ENCODE measurements at places on chromosomes 16 and 17.

GRCh38 chr17:78862073-78863023 lies 21.7 kb upstream of the USP36 start:
- peak; percentile 76 for DNase-seq

- peak; percentile 30 for DNase-seq
These were observed 2.0 kb downstream of the LUC7L3 start for GRCh38 chr17:50721194-50722010.

- DNase-seq, result no peak
These were observed 80.0 kb downstream of the NTN1 start for GRCh38 chr17:9101356-9101755.

DNA sequence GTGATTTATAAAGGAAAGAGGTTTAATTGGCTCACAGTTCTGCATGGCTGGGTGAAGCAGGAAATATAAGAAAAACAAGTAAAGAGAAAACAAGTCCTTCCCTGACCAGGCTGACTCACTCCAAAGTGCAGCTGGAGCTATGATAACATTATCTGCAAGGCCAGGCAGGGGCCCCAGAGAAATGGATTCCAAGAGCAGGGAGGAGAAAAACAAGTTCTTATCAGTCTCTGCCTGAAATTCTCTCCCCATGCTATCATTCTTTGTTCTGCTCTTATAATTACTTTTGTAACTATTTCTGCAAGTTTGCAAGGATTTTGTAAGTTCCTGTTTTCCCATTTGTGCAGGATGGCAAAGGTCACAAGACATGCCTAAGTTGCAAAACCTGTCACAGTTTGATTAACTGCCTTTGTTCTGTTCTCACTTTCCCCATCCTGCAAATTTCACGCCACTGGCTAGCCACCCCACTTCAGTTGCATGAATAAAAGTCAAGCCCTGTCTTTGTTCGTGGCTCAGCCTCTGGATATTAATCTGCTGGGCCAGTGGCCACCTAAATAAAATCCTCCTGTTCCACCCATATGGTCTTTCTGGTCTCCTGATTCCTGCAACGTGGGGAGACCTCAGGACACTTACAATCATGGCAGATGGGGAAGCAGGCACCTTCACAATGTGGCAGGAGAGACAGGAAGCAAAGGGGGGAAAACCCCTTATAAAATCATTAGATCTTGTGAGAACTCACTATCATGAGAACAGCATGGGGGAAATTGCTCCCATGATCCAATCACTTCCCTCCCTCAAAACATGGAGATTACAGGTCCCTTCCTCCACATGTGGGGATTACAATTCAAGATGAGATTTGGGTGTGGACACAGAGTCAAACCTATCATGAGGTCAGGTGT lies 13.1 kb downstream of the ABCA9 start:
- peak; percentile 51 for DNase-seq

- DNase-seq, result no peak
These were observed 1.5 kb downstream of the TMEM100 start for GRCh38 chr17:55720919-55721836.

GRCh38 chr16:85046472-85046916 lies 18.9 kb downstream of the KIAA0513 start:
- DNase-seq, result no peak

DNA sequence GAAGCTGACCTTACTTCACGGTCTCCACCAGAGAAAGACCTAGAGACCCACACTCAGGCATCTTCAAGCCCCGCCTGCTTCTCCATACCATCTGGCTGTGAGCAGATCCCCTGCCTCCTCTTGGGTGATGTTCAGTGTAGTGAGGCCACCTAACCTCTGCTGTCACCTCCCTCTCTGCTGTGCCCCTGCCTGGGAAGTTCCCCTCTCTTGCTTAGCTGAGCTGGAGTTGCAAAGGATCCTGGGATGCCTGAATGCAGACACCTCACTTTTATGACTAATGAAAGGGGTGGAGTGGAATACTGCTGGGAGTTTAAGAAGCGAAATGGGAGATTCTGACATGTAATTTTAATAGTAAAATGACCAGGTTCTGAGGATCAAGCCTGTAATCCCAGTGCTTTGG lies 5.8 kb downstream of the IRX3 start:
- DNase-seq, result peak; percentile 77

GRCh38 chr17:56142325-56142724 lies 10.9 kb upstream of the ANKFN1 start:
- DNase-seq, result peak; percentile 15

- no peak for DNase-seq
These were observed 267.2 kb upstream of the CDH5 start for GRCh38 chr16:66099306-66099705.

DNA sequence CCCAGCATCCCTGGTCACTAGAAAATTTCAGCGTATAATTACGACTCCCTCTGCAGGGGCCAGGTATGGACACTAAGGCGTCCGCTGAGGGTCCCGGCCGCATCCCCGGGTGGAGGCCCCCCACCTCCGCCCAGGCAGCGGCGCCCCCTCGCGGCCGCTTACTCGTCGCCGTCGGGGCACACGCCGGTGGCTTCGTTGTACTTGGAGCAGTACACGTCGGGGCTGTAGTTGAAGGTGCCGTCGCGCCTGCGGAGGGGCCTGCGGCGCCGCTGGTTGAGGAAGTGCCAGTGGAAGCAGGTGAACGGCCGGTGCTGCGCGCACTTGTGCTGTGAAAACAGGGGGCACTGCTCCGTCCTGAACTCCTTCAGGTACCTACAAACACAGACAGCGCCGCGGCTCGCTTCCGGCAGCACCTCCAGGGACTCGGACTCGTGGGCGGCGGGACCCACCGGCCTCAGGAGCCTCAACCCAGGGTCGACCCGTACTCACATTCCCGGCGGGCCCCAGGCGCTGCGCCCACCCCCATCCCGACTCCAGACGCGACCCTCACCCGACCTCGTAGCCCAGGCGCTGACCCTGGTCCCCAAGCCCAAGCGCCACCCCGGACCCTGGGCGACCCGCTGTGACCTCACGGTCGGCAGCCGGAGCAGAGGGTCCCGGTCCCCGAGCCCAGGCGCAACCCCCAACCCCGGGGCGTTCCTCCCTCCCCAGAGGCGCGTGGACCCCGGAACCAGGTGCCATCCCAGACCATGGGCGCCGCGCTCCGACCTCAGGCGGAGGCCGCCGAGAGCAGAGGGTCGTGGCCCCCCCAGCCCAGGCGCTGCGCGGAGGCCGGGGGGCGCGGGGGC lies 596 bp downstream of the UNKL start:
- peak; percentile 10 for DNase-seq

GRCh38 chr17:5895276-5895675 lies 174.9 kb upstream of the WSCD1 start:
- no peak for DNase-seq

GRCh38 chr17:39916918-39917317 lies 1.5 kb downstream of the GSDMB start:
- no peak for DNase-seq

DNA sequence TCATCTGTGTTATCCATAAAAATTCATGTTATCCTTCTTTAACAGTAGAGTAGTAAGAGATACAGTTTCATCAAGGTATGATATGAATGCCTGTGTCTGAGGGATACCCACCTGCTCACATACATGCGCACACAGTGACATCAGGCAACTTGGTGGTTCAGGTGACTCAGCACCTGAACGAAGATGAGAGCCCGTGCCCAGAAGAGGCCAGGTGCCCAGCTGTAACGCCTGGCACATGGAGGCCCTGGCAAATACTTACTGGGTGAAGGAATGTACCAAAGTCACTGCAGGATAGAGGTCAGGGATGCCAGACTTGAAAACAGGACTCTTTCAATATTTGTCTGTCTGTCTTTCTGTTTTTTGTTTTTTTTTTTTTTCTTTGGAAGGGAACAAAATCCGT lies 72.6 kb upstream of the LGALS9 start:
- no peak for DNase-seq

DNA sequence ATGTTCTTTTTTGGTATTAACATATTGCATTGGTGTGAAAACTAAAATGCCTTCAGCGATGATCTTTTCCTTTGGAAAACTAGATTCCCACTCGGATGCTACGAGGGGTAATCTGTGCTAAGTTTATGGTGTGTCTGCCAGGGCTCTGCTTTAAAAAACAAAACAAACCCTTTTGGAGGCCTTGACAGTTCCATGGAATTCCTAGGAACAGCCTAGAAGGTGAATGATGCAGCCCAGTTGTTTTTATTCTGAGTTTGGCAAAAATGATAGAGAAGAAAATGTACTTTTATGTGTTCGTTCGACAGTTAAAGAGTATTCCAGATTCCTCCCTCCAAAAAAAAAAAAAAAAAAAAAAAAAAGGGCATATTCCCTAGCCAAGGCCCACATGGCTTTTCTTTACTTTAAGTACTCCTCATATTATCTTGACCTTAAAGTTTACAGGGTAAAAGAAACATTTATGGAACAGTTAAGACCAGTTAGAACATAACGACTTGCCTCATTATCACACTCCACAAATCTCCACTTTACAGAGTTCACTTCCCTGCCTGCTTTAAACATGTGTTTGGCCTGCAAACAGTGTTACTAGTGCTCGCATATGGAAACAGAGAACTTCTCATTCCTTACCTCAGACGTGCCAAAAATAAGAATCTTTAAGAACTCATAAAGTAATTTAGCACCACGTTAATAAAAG lies 159.1 kb downstream of the WWOX start:
- DNase-seq, result no peak

DNA sequence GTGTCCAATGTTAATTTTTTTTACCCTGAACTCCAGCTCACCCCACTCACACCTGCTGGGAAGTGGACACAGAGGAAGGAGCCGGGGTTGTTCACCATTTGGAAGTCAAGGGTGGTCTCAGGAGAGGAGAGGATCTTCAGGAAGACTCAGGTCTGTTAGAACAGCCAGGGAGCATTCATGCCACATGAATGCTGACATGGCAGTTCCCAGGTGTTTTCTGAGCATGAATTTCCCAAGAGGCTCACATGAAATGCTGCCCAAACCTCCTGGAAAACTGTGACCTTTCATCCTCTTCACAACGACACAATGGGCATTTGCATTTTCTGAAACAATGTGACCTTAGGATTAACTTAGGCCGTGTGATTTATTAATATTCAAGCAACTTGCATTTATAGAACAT lies 2409.2 kb downstream of the TP53TG3F start:
- DNase-seq, result no peak

GRCh38 chr17:68048996-68049395 lies 13.5 kb downstream of the KPNA2 start:
- DNase-seq, result no peak

GRCh38 chr16:50050802-50051201 lies 15.0 kb upstream of the HEATR3 start:
- DNase-seq, result no peak

GRCh38 chr16:69465083-69465721 lies 40.8 kb downstream of the CYB5B start:
- DNase-seq, result no peak

- DNase-seq, result no peak
These were observed 242.4 kb downstream of the C16orf95 start for GRCh38 chr16:87074641-87075318.

GRCh38 chr17:2947588-2947950 lies 115.8 kb downstream of the OR1D5 start:
- no peak for DNase-seq

DNA sequence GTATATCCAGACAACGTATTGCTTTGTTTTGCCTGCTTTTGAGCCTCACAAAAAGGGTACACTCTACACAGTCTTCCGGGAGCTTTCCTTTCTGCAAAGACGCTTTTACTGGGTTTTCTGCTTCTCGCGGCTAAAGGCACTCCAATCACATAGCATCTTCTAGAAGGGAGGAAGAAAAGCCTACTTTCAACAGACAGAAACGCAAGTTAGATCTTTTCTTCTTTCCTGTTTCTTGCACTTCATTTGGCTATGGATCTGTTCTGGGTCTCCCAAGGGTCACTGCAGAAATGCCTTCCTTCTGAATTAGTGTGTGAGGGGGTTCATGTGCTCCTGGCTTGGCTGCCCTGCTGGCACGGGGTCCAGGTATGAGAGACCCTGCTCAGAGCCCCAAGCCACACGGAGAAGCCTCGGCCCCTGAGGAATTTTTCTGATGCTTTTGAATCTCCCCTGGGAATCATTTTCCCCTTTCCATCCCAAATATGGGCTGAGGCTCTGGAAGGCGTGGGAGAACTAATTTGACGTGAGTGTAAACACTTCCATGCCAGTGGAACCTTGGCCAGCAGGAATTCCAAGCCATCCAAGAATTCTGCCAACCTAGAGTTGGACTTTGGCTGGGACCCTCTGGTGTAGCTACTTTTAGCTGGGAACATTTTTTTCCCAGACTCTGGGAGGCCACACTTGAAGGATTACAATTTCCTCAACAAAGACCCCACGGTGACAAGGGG lies 49.6 kb upstream of the NKD1 start:
- DNase-seq, result no peak

DNA sequence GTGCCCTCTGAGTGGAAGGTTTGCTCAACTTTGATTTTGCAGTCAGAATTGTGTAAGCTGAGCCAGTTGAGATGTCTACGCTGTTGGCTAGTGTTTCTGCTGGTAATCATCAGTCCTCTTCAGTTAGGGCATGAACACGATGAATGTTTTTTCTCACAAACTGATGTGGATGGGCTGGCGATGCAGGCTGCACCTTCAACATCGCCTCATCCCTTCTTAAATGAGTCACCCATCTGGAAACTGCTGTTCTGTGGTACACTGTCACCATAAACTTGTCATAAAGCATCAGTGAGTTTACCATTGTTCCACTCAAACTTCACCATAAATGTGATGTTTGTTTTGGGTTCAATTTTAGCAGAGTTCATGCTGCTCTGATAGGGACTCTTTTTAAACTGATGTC lies 8.4 kb downstream of the C16orf95 start:
- no peak for DNase-seq

- DNase-seq, result no peak
These were observed 75.8 kb downstream of the TEX14 start for GRCh38 chr17:58615768-58616659.

- peak; percentile 42 for DNase-seq
These were observed 1.4 kb upstream of the HES7 start for GRCh38 chr17:8125154-8125946.

GRCh38 chr17:39700148-39700987 lies 504 bp downstream of the ERBB2 start:
- no peak for DNase-seq

- no peak for DNase-seq
These were observed 239.9 kb downstream of the PRKCA start for GRCh38 chr17:66542129-66542966.

DNA sequence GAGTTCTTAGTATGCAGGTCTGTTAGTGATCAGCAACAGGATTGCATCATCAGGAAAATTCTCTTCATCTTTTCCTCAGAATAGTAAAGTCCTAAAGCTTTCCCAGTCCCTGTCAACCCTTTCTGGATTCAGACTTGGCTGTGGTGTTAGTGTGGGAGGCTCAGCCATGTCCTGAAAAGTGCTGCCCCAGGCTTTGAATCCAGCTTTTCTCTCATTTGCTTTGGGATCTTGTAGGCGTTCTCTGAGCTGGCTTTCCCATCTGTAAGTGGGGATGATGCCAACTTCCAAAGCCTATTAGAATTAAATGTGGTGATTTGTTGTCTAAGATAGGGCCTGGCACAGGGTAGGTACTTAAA lies 3.0 kb downstream of the ALKBH5 start:
- DNase-seq, result no peak

- DNase-seq, result peak; percentile 67
These were observed 2.3 kb downstream of the SLC5A11 start for GRCh38 chr16:24848065-24848464.

All from bronchial epithelial cell (primary cell).